ENCODE measurements at places on chromosomes 2 and 18.
A peak's percentile ranks its signal among the peaks of the same experiment; 100 is the strongest.

GRCh38 chr18:57430079-57431001 is 4.8 kb upstream of the ONECUT2 start:
- no peak for DNase-seq

DNA sequence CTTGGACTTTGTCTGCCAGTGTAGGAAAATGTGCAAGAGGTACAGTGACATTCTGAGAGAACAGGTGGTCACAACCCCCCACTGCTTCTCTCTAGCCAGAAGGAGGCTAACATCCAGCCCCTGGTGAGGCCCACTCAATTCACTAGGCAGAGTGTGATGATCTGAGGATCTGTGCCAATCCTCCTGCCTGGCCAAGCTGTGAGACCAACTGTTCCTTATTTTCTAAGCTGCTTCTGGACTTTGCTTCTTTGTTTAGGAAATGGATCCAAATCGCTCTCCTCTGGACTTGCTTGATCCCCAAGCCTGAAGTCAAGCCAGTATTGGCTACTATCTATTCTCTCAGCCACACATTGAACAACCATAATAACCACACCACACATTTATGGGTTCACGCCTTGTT is 202.8 kb downstream of the PIK3C3 start:
- no peak for DNase-seq

- DNase-seq, result peak; percentile 93
Measured at GRCh38 chr2:62785810-62786597, 80.5 kb downstream of the EHBP1 start.

DNA sequence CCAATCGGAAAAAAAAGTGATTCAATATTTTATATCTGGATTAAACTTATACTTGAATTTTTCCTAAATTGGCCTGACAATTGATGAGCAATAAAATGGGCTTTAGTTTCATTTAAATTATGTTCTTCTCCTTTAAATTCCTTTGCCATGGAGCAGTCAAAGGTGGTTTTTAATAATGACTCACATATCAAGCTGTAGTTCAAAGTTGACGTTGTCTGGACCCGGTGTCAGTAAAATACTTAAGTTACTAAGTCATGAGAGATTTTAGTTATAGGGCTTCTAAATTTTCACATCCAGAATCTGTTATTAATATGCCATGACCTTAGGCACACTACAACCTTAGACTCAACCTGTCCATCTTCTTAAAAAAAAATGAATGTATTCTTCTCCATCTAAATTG is 62.5 kb downstream of the CDH2 start:
- no peak for DNase-seq

- DNase-seq, result no peak
Measured at GRCh38 chr2:232884001-232884421, 13.9 kb downstream of the SNORC start.

DNA sequence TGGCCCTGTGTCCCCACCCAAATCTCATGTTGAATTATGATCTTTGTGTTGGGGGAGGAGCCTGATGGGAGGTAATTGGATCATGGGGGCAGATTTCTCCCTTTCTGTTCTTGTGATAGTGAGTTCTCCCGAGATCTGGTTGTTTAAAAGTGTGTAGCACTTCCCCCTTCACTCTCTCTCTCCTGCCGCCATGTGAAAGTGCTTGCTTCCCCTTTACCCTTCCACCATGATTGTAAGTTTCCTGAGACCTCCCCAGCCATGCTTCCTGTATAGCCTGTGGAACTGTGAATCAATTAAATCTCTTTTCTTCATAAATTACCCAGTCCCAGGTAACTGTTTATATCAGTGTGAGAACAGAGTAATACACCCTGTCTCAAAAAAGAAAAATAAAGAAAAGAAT is 25.5 kb downstream of the LRRFIP1 start:
- DNase-seq, result peak; percentile 79

DNA sequence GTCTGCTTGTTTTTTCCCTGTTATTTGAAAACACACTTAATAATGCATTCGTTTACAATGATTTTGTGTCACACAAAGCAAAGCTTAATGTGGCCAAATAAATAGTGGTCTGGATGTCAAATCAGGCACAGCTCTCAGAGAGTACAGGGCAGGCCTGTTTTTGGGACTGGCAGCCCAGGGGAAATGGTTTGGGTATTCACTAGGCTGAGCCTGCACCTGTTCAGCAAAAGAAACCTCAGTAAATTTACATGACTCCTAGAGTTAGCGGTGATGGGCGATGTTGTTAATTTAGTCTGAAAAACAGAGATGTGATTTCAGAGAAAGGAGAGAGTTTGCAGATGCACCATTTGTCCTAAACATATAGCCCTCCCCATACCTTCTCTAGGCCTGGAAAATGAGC is 197.1 kb downstream of the ALK start:
- DNase-seq, result no peak

- DNase-seq, result no peak
Measured at GRCh38 chr18:47095810-47096209, 54.5 kb downstream of the HDHD2 start.

DNA sequence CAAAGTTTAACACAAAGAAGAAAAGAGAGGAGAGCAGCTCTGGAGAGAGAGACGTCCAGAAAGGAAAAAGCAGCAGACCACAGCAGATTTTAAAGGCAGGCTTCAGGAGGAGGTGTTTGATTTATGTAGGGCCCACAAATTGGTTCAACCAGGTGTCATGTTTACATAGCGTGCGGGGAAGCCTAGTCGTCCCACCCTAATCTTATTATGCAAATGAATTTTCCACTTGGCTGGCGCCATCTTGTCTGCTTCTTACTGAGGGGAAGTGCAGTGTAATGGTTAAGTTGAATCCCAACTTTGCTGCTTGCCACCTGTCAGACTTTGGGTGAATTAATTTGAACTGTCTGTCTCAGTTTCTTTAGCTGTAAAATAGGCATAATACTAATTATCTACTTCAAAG is 282.4 kb upstream of the CYRIA start:
- no peak for DNase-seq

DNA sequence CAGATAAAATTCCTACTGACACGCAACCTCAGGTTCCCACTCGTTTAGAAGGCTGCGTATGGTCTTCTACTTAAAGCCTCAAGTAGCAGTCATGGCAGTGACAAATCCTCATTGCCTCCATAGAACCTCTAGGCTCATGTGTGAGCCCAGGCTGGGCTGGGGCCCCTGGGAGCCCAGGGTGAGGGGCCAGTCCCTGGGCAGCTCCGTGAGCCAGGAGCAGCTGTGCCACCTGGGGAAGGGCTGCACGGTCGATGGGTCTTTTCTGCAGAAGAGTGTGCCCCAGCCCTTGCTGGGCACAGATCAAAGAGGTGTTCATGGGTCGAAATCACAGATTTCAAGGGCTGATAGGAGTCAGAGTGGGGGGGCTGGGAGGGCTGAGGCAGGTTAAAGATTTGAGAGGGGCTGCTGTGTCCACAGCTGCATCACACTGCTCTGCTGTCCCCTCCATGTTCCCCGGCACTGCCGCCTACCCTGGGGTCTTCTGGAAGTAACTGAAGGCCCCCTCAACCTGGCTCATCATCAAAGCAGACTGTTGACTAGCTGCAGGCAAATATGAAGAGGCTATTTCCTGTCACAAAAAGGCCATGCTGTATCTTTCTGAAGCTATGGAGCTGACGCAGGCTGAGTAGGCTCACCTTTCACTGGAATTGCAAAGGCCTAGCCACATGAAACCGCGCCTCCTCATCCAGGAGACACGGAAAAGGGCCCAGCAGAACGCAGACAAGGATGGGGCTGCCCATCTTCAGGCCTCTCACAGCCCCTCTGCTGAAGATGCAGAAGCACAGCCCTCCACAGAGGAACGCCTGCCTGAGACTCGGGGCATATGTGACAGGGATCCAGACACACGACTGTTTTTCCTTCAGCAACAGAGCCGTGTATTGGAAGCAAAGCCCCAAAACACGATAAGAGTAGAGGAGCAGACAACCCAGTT is 35.7 kb upstream of the ALPP start:
- DNase-seq, result no peak

DNA sequence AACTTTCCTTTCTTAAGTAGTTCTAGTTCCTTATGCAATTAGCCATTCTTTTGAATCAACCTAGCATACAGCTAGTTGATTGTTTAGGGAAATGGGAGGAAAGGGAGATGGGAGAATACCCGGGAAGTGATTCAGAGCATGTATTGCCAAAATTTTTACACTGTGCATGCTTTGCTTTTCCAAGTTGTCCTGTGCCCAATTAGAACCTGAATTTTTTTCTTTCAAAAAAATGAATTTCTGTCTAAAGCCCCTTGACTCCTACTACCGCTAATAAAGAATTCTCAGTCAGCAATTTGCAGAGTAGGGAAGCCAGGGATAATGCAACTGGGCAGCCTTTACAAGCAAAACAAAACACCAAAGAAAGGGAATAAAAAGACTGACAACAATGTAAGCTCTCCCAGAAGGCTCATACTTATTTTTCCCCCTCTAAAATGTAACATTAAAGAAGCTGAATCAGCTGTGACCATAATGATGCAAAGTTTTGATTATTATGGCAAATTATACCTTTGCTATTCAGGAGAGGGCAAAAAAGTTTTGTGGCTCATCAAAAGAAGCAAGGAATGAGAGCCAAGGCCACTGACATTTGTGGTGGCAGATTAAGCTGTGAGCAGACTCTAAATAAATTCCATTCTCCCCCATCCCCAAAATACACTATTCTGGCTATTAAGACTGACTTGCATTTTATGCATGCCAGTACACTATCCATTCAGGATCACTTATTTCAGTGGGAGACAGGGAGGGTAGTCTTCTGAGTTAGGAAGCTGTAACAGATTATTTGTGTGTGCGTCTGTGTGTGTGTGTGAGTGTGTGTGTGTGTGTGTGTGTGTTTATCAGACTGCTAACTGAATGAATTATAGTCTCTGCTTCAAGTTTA is 174.3 kb downstream of the ERBB4 start:
- DNase-seq, result no peak

GRCh38 chr2:19349911-19350677 is 8.3 kb downstream of the OSR1 start:
- DNase-seq, result no peak

GRCh38 chr2:152556506-152556905 is 160.8 kb downstream of the PRPF40A start:
- no peak for DNase-seq

DNA sequence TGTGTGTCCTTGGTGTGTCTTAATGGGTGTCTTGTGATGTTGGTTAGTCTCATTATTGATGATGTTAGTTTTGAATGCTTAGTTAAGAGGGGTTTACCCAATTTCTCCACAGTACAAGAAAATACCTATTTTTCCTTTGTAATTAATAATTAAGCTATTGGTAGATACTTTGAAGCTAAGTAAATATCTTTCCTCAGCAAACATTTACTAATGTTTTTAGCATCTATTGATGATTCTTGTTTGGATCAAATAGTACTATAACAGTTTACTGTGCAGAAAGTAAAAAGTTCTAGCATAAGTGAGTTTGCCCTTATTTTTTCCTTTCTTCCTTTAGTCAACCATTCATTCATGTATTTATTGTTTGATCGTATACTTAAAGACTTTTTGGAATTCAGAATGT is 19.1 kb downstream of the MAP3K20 start:
- no peak for DNase-seq

- no peak for DNase-seq
Measured at GRCh38 chr2:182668671-182669070, 47.4 kb upstream of the DNAJC10 start.

GRCh38 chr18:63590373-63590772 is 3.2 kb downstream of the SERPINB13 start:
- peak; percentile 95 for DNase-seq

All from MV-4-11 (cell line).